ENCODE measurements at places on chromosomes 5 and 9.

GRCh38 chr5:170262061-170263045, 29.6 kb downstream of the C5orf58 start:
- no peak for DNase-seq

GRCh38 chr5:174056064-174056847, 10.8 kb downstream of the NSG2 start:
- no peak for DNase-seq

DNA sequence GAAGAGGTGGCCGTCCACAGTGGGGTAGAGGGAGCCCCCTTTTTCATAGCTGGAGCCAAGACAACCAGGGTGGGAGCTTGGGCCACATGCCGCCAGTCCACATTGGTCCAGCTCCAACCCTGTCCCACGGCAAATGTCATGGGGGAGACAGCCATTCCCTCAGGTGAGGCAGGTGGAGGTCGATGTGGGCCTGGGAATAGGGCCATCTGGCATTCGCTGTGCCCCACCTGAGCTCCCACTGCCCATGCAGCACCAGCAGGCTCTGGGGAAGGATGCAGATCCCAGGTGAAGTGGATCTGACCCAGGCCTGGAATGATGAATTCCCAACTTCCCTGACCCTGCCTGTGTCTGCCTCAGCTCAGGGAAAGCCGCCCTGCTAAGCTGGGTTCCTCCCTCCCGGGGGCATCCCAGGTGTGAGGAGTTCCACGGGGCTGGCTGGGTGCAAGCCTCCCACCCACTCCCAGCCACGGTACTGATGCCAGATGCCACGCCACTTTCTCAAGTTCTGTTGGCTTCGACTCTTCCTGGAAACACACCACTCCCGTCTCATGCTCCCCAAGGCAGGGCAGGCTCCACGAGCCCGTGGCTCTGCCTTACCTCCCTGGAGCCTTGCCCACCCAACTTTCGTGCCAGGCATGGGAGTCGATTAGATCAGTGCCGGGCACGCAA, 25.2 kb upstream of the FCN2 start:
- no peak for DNase-seq

DNA sequence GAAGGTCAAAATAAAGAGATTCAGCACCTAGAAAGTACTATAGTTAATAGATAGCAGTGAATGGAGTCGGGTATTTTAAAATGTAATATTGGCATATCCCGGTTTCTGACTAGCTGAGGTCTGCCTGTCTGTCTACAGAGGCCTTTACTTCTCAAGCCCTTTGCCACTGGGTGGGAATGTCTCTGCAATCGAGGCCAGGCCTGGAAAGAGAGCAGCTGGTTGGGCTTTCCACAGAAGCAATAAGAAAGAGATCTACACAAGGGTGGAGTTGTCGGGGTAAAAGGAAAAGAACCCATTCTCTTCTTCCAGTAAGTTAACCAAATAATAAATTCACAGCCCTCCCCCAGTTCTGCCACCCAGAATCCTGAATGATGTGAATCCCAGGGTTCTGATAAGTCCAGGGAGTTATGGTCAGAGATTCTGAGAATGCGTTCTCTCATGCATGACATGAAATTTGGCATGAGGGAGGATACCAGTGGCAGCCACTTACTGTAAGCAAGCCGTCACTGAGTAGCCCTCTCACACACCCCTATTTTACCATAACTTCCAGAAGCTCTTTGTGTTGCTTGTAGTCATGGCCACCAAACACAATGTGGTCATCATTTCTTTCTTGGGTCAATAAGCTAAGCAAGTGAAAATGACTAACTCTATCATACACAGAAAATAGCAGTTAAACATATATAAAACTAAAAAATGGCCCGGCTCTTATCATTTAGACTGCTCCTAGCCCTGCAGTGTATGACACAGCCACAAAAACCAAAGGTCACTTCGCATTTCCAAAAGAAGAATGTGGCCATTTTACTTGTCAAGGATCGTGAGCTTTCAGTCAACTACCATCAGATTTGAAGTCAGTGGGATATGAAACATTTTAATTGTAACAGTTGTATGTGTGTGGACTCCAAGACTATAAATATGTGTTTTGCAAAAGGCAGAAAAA, 185.0 kb downstream of the GLIS3 start:
- no peak for DNase-seq

DNA sequence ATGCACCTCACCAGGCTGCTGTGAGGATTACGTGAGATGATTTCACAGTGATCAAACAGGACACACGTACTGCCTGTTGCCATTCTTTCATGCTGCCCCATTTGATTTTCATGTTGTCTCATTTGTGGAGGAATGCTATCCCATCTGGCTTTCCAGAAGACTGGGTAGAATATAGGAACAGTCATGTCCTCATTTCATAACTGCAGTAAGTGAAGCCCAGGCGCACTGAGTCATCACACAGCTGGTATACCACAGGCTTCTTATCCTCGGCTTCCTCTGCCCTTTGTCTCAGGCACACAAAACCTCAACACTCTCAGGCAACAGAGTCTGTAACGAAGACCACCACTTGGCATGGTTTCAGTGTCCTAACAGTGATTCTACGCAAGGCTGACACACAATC, 62.3 kb downstream of the LHFPL2 start:
- no peak for DNase-seq

DNA sequence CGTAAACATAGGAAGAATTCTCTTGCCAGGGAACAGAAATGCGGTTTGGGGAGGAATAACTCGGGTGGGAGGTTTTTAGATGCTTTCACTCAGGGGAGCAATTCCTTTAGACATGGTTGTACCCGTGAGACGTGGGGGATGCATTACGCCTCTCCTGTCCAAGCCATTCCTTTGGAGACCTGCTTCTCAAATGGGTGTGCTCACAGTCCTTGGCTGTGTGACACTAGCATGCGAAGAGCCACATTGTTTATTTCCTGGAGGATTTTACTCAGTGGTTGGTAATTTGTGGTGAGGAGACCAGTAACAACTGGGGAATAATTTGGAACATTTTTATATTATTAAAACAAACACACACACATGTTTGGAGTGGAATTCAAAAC, 18.5 kb downstream of the COL15A1 start:
- no peak for DNase-seq

DNA sequence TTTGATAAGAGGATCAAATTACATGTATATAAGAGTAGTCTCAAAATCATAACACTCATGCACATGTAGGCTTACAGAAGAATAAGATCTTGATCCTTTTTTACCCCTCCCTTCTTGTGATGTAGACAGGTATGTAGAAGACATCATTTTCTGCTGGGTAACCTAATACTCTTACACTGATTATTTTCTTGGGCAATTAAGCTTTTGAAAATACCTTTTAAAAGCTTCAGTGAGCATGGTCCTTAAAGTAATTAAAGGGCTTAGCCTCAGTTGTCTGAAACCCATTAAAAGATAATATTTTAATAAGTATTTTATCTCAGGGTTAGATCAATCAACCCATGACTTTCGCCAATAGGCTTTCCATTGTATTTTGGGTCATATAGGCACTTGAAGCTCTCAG, 50.6 kb downstream of the ALDH1A1 start:
- no peak for DNase-seq

GRCh38 chr5:139132515-139132914, 65.7 kb downstream of the SIL1 start:
- DNase-seq = no peak

- DNase-seq = no peak
Observed at GRCh38 chr9:117919538-117919937, 215.3 kb downstream of the TLR4 start.

DNA sequence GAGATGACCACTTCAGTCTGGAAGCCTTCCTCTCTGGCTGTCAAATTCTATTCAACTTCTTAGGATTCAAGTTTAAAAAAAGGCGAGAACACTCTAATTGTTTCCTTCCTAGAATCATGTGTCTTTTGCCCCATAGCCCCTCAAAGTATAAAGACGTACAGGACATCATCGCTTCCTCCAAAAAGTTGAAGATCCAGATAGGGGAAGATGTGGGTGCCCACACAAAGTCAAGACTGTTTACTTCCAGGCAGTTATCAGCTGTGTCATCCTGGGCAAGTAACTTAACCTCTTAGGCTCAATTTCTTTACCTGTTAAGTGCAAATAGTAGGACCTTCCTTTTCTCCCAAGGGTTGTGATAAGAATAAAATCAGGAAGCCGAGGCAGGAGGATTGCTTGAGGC, 40.1 kb downstream of the PPARGC1B start:
- no peak for DNase-seq

GRCh38 chr5:79685627-79686026, 4.0 kb upstream of the CMYA5 start:
- no peak for DNase-seq

DNA sequence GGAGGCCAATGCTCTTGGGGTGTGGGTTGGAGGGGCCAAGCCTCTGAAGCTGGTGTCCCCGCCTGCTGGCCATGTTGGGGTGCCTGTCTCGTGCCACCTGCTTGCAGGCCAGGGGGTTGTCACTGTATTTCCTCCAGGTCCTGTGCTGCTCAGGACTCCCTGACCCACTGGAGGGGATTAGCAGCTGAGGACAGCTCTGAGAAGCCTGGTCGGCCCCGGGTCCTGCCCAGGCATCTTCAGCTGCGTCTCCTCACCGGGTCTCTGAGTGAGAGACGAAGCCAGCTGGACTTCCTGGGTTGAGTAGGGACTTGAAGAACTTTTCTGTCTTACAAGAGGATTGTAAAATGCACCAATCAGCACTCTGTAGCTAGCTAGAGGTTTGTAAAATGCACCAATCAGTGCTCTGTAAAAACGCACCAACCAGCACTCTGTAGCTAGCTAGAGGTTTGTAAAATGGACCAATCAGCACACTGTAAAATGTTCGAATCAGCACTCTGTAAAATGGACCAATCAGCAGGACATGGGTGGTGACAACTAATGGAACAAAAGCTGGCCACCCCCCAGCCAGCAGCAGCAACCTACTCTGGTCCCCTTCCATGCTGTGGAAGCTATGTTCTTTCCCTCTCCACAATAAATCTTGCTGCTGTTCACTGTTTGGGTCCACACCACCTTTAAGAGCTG, 20.6 kb upstream of the SLC9A3 start:
- no peak for DNase-seq

- peak; percentile 15 for DNase-seq
Observed at GRCh38 chr9:135864447-135865049, 42.8 kb downstream of the CAMSAP1 start.

All from activated CD8-positive, alpha-beta memory T cell treated with anti-CD3 and anti-CD28 coated beads for 1 hour (primary cell).